ENCODE measurements at places on chromosomes 2 and 18.

- DNase-seq: no peak
Measured at GRCh38 chr2:135226961-135227360, 174.9 kb downstream of the RAB3GAP1 start.

DNA sequence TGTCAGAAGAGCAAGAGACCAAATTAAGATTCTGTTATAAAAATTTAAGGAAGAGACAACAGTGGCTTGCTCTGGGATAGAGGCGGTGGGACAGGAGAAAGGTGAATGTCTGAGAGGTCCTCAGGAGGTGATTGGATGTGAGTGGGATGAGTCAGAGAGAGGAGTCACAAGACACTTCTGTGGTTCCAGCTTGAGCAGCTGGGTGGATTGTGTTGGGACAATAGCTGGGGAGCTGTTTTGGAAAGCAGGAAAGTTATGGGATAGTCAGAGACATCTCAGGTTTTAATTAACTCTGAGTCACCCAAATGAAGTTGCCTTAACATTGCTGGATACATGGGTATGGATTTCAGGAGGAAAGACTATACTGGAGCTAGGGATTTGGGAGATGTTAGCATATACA lies 218.0 kb upstream of the TRIB2 start:
- DNase-seq: no peak

- no peak for DNase-seq
Measured at GRCh38 chr2:126719833-126720351, 63.9 kb downstream of the GYPC start.

DNA sequence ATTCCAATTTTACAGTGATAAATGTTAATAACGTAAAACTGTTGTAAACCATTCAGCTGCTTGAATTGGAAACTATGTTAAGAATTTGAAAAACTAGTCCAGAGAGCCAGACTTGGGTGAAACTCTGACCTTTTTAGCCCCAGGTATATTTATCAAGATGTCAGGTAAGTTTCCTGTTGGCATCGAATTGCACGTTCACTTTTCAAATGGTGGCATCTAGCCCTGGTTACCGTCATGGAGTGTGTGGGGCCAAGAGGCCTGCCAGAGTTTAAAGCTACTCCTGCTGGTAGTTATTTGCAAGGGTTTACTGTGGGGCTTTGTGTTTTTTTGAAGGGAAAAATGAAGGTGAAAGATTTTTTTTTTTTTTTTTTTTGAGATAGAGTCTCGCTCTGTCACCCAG lies 109.9 kb downstream of the WDSUB1 start:
- DNase-seq: no peak

- DNase-seq: no peak
Measured at GRCh38 chr2:230960026-230960425, 35.0 kb upstream of the GPR55 start.

DNA sequence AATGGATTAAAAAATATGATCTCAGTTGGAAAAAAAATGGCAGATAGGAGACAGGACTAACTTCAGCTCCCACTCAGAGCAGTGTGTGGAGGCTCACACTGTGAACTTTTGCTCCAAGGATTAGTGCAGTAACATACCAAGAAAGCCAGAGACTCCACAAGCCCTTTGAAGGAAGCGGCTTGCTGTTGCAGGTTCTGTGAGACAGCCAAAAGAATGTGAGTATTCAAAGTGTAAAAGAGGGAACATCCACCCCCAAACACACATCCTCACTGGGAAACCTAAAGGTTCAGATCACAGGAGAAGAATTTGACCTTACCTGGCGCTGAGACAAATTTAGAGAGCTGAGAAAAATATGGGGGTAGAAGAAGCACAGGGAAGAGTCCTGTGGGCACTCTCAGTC lies 77.5 kb downstream of the FAM171B start:
- DNase-seq: no peak

Measured in stimulated activated CD4-positive, alpha-beta T cell treated with anti-CD3 and anti-CD28 coated beads, Interleukin-1b, Interleukin-23, amount 100 ng/mL, for 1 hour (primary cell).